ENCODE measurements at places on chromosomes 16 and 17.

- DNase-seq: no peak
Observed at GRCh38 chr17:73261952-73262675, 434 bp upstream of the CPSF4L start.

DNA sequence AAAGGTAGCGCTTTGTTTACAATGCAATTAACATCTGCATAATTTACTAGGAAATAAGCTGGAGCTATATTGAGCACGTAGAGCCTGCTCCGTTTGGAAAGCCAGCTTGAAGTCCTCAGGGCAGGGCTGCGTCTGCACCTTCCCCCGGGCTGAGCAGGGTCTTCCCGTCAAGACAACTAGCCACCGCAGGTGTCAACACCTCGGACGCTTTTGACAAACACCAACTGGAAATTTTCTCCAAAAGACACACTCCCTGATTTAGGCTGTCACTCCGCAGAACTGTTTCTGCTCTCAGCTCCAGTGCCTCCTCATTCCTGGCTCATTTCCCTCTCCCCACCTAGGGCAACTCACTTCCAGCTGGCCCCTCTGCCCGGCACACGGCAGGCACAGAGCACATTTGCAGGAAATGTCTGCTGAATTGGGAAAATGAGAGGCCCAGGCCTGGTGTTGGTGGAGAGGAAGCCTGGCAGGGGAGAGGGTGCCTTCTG is 170.3 kb downstream of the MAF start:
- no peak for DNase-seq

DNA sequence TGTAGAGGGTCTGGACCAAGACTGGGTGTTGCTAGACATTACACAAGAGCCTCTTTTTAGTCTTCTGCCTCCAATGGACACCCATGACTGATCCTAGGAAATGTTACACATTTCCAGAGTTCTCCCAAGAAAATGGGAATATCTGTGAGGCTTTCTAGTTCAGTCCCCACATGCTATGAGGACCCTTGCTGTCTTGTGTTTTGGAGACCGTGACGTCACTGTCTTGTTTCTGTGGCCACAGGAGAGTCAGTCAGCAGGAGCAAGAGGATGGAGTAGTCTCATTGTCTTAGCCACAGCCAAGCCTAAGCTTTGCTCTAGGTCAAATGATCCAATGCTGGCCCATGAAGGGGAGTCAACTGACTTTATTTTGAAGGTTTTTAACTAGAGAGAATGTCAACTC is 820.1 kb upstream of the RBFOX1 start:
- no peak for DNase-seq

- peak; percentile 88 for DNase-seq
Observed at GRCh38 chr16:3158510-3159314, 23.9 kb downstream of the ZNF213 start.

GRCh38 chr17:77316191-77316641 is 175.4 kb downstream of the SEC14L1 start:
- DNase-seq: peak; percentile 89

- peak; percentile 42 for DNase-seq
Observed at GRCh38 chr16:66478733-66479511, 51.8 kb downstream of the BEAN1 start.

DNA sequence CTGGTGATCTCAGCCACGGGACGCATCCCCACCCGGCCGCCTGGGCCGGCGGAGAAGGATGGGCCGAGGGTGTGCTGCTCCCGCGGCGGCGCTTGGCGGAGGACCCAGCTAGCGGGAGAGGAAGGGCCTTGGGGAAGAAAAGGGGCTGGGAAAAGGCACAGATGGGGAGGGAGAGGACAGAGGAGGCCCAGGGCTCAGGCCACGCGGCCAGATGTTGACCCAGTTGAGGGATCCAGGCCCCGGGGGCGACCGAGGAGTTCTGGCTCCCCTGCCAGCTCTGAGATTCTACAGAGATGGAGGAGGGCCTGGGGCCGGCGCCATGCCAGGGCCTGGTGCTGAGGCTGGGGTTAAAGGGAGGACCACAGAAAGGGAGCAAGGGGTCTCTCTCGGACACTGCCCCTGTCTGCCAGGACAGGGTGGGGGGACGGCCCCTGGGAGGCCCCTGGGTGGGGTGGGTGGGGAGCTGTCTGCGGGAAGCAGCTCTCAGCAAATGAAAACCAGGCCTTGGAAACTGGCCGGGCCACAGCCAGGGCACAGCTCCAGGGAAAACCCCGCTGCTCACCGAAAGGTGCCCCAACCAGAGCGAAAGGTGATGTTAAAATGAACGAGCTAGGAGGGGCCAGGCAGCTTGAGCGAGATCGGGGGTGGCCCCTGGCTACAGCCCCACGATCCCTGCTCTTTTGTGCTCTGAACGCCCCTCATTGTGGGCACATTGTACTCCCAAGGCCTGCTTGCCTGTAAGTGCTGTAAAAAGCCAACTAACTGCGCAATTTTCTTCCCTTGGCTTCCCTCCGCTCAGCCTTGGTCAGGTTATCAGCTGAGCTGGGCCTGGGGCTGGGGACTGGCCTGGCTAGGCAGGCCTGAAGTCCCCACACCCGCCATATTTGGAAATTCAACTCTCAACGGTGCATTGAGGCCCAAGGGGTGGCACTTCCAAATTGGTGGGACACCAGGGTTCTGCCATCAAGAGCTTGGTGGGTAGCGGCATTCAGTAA is 191.4 kb downstream of the ZNF423 start:
- no peak for DNase-seq

DNA sequence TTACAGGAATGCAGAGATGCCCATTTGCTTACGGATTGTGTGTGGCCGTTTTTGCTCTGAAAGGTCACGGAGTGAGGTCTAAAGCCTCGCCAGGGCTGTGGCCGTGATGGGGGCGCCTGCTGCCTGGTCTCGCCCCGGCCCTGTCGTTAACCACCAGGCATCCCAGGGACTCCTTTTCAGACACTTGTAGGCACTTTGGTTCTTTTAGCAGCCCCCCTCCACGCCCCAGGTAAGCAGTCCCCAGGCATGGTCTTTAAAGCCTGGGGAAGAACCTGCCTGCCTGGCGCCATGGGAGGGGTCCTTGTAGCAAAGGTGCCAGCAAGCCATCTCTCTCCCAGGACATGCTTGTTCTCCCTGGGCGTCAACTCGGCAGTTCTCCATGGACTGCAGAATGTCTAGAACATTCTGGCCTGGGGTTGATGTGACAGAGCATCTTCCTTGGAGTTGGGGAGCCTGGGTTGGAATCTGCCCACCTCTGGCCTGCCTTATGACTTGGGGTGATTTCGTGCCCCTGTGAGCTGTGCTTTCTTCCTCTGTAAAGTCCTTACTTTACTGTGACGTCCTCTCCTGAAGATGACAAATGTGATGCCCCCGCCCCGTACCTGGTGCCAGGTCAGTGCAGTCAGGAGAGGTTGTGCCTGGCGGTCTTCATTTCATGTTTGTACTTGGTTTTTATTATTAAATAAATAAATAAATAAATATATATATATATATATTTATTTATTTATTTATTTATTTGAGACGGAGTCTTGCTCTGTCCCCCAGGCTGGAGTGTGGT is 5.4 kb downstream of the KCTD5 start:
- DNase-seq: no peak

- no peak for DNase-seq
Observed at GRCh38 chr16:1990351-1991134, 773 bp downstream of the SYNGR3 start.

DNA sequence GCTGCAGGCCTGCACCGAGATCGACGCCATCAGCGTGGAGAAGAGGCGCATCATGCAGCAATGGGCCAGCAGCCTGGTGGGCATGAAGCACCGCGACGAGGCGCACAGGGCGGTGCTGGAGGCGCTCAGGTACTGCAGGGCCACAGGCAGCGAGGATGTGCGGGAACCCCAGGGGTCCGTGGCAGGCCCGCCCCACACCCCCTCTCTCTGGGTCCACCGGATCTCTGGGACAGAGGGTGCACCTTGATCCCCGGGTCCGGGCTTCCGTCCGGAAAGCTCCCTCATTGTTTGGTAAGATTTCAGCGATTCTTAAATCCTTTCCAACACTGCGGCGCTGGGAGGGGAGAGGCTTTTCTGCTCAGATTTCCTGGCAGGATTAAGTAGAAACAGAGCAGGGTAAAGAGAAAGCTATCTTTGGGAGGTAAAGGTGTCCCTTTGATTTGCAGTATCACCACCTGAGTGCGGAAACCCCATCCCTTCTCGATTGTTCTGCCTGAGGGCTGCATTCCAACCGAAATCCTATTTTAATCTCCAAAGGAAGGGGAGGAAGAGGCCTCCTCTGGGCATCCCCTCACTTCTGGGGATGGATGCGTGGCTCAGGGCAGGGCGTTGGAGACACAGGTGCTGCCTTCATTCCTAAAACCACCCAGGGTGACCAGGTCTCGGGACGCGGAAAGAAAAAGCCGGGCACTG is 29.2 kb downstream of the CCDC40 start:
- no peak for DNase-seq

DNA sequence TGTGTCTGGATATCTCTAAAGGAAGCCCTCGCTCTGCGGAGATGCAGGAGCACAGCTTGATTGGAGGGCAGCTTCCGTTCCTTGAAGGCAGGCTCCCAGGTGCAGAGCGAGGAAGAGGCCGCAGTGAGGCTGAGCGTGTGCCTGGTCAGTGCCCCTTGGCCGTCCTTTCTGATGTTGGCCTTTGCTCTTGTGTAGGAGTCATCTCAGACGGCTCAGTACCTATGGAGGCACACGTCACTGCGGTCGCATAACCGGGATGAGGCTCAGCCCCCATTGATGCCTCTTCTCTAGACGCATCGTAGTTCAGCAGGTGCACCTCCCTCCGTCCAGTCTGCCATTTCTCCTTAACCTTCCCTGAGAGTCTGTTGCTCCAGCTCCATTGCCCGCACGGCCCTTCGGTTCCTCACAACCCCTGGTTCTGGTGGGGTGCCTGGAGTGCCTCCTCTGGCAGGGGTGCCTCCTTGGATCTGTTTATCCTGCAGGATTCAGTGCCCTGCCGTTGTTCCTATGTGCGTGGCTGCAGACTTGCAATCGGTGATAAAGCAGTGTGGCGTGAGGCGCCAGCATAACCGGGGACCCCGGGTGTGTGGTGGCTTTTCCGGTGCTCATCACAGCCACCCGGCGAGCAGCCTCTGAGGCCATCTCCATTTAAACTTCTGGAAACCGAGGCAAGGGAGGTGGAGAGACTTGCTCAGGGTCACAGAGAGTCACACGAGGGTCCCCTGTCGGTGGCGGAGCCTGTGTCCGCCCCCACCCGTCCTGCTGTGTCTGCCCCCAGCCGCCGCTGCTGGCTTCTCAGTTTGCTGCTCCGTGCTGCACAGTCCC is 188.8 kb upstream of the CHMP6 start:
- DNase-seq: no peak

- DNase-seq: peak; percentile 90
Observed at GRCh38 chr17:45341533-45342158, 24.8 kb upstream of the MAP3K14 start.

DNA sequence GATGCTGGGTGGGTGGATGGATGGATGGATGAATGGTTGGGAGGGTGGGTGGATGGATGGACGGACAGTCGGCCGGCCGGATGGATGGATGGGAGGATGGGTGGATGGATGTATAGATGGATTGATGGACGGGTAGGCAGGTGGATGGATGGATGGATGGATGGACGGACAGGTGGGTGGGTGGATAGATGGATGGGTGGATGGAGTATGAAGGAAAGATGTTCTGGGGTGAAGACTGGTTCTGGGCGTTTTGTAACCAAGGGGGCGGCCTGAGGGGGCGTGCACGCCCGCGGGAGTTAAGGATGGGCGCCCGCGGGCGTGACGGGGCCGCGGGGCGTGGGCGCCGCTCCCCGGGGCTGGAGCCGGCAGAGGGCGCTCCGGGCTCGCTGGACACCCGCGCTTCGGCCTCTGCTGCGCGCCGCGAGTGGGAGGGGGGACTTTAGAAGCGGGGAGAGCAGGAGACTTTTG is at the start of gene NECAB2:
Gene NECAB2 (plus strand): TSS at position 407 of the 468 bp plus-strand sequence. CDS start 405 bp downstream, outside the sequence.
- DNase-seq: no peak

GRCh38 chr16:86321491-86321890 is 188.8 kb upstream of the FOXF1 start:
- no peak for DNase-seq

DNA sequence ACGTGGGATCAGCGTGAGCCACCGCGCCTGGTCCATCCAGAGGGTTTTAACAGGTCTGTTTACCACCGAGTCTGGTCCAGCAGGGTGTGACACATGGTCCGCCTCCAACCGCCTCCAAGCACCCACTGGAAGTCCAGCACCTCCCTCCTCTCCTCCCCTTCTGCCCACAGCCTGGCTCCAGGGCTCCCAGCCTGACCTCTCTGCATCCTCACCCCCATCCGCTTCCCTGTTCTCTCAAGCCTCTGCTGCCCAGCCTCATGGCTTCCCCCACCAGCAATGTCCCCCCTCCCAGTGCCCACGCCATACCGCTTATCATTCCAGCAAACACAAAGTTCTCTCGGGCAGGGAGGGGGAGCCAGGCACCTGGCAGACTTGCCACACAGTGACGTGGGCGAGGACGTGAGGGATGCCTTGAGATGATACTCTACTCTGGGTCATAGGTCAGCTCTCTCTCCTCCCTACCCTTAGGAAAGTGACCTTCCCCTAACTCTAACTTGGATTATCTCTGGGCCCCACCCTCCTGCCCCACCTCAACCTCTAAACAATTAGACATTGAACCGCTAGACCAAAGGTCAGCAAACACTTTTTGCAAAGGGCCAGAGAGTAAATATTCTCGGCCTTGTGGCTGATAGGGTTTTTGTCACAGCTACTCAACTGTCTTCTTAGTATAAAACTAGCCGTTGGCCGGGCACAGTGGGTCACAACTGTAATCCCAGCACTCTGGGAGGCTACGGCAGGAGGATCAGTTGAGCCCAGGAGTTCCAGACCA is 23.1 kb downstream of the CDC42EP4 start:
- peak; percentile 12 for DNase-seq

DNA sequence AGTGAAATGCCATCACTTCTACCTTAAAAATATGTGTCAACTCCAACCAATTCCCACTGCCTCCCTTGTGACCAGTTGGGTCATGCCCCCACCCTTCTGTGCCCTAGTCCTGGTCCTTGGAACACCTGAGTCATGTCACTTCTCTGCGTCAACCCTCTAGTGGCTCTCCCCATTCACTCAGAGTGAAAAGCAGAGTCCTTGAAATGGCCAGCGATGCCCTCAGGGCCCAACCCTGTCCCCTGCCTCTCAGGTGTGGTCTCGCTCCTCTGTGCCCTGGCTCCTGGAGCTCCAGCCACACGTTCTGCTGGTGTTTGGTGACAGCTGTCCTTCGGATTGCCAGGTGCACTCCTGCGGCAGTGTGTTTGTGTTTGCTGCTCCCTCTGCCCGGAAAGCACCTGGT is 89.2 kb downstream of the SPECC1 start:
- DNase-seq: no peak

GRCh38 chr17:43669971-43670644 is 8.4 kb upstream of the MEOX1 start:
- peak; percentile 60 for DNase-seq
